Smooth muscle cell of the umbilical artery (primary cell): ENCODE measurements at places on chromosomes 16 and 17. TPM values are rescaled to one million over a fixed set of nuclear protein-coding genes. Genes with fewer than 3 reads are reported as not detected.

The PABPN1L gene
- not detected in 2 replicates for total RNA-seq

The USP7 gene
- 44.2 and 85.8 TPM in 2 replicates for total RNA-seq

The TNFRSF17 gene
- total RNA-seq = not detected in 2 replicates

The KRTAP4-5 gene
- total RNA-seq = not detected in 2 replicates

The DDX42 gene
- total RNA-seq = 68.6 and 103 TPM in 2 replicates

The SNX20 gene
- total RNA-seq = not detected in 2 replicates

The CCL17 gene
- not detected in 2 replicates for total RNA-seq

The FOXL1 gene
- total RNA-seq = 1.8 and 4.8 TPM in 2 replicates

The HSBP1 gene
- 34.4 and 42.4 TPM in 2 replicates for total RNA-seq

The TNK1 gene
- 0.09 and 1.2 TPM in 2 replicates for total RNA-seq

The GP1BA gene
- not detected in 2 replicates for total RNA-seq

The PRR29 gene
- total RNA-seq = 0.18 and 1.2 TPM in 2 replicates

The CTRB2 gene
- not detected in 2 replicates for total RNA-seq

The NPIPA5 gene
- total RNA-seq = 0.92 and 3.0 TPM in 2 replicates

The ABCA9 gene
- 1.8 TPM in 2 replicates for total RNA-seq

The PRSS53 gene
- total RNA-seq = 3.6 and 9.6 TPM in 2 replicates

The RPGRIP1L gene
- 16.0 and 23.4 TPM in 2 replicates for total RNA-seq

The CSF3 gene
- 2.3 and 3.9 TPM in 2 replicates for total RNA-seq

The FBXL16 gene
- total RNA-seq = 0.28 and 0.59 TPM in 2 replicates

The TBC1D3C gene
- total RNA-seq = 0.59 TPM in 1 of 2 replicates, not detected in the other

The LITAFD gene
- not detected in 2 replicates for total RNA-seq

The PRSS27 gene
- total RNA-seq = 0.30 and 0.42 TPM in 2 replicates

The RASL10B gene
- 7.4 and 8.1 TPM in 2 replicates for total RNA-seq

The RNU2-1 gene
- not detected in 2 replicates for total RNA-seq

The TVP23A gene
- total RNA-seq = not detected in 2 replicates

The MRPL58 gene
- total RNA-seq = 18.8 and 22.0 TPM in 2 replicates

The ZPBP2 gene
- total RNA-seq = not detected in 2 replicates

The STX4 gene
- 23.2 and 29.7 TPM in 2 replicates for total RNA-seq

The MSLN gene
- total RNA-seq = not detected in 2 replicates

The TBC1D26 gene
- total RNA-seq = under 0.01 and 0.18 TPM in 2 replicates

The SCGB1C2 gene
- total RNA-seq = not detected in 2 replicates

The CES3 gene
- total RNA-seq = 0.65 and 0.89 TPM in 2 replicates

The KRTAP3-2 gene
- not detected in 2 replicates for total RNA-seq

The IRX5 gene
- 0.60 and 2.7 TPM in 2 replicates for total RNA-seq

The ABCC12 gene
- not detected in 2 replicates for total RNA-seq

The TMC5 gene
- not detected in 2 replicates for total RNA-seq

The KRT16 gene
- not detected in 2 replicates for total RNA-seq

The BEAN1 gene
- total RNA-seq = 0.09 TPM in 1 of 2 replicates, not detected in the other

The MYH2 gene
- under 0.01 and 0.97 TPM in 2 replicates for total RNA-seq

The TBX4 gene
- total RNA-seq = 0.89 TPM in 1 of 2 replicates, not detected in the other

The CACNG3 gene
- not detected in 2 replicates for total RNA-seq

The CACNA1G gene
- 0.05 TPM in 1 of 2 replicates, not detected in the other for total RNA-seq

The PRAC1 gene
- total RNA-seq = not detected in 2 replicates

The KRT15 gene
- total RNA-seq = 1.8 and 8.6 TPM in 2 replicates
